Urinary bladder (tissue), 4 donors: ENCODE measurements at places on chromosomes 4 and X. TPM values are rescaled to one million over a fixed set of nuclear protein-coding genes. Genes with fewer than 3 reads are reported as not detected.

DNA sequence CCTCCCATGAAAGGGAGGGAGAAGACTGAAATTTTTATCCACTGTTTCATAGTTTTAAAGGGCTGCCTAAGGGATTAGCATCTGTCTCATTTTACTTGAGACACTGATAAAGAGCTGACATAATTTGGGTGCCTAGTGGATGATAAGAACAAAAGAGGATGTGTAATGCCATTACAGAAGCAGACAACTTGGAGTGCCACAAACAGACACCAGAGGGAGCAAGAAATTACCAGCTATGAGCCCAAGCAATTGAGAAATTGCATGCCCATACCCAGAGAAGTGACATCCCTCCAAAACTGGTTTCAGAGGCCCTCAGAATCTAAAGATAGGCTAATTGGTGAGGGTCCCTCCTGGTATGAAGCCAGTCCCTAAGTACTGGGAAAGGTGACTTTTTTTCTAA lies 38.5 kb upstream of the POU3F4 start:
- DNase-seq: no peak

- DNase-seq: no peak
Measured at GRCh38 chrX:69388526-69388925, 115.6 kb upstream of the NALF2 start.

DNA sequence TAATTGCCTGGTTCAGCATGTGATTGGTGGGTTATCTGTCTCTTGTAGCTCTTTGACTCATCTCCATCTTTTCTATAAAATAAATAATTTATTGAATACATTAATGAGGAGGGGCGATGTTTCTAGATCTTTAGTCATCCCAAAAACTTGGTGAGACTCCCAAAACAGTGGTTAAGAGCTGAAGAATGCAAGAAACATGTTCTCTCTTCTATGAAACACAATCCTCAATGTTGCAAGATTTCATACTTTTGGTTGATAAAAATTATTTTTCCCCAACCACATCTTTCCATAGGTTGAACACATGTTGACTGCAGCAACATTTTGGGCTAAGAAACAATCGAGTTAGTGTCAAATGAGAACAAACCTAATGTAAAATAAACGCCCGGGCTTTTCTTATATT lies 1.2 kb upstream of the TMEM47 start:
- DNase-seq: no peak

Gene QDPR
- total RNA-seq: 9.8 TPM

Gene DHX15
- 300 TPM for total RNA-seq

Gene SAGE1
- not detected for total RNA-seq

- DNase-seq: no peak
Measured at GRCh38 chrX:99398545-99398944, 1011.5 kb downstream of the PCDH19 start.

GRCh38 chr4:133839326-133839725 lies 362.3 kb downstream of the PABPC4L start:
- no peak for DNase-seq

Gene UGT2B10
- total RNA-seq: not detected

DNA sequence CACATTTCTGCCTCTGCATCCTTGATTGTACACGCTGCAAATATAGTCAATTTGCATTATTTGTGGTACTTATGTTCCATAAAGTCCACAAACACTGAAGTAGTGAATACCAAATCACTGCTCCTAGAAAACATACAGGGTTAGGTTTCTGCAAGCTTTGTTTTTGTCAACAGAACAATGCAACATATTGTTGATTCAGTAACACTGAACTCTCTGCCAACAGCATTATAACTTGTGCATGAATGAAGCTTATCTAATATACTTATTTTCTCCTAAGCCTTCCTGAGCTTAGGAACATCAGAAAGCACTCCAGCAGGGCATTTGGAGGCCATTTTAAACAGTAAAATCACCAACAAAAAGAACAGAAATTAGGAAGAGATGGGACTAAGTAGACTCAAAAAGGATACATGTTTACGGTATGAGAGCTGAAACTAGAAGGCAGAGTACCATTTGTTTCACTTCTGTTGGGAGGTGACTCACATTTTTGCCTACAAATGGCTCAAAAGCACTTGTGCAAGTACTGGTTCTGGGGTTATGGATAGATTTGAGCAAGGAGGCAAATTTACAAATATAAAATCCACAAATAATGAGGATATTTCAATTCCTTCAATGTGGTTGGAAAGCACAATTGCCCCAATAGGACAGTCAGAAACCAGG lies 14.1 kb downstream of the COX18 start:
- no peak for DNase-seq

DNA sequence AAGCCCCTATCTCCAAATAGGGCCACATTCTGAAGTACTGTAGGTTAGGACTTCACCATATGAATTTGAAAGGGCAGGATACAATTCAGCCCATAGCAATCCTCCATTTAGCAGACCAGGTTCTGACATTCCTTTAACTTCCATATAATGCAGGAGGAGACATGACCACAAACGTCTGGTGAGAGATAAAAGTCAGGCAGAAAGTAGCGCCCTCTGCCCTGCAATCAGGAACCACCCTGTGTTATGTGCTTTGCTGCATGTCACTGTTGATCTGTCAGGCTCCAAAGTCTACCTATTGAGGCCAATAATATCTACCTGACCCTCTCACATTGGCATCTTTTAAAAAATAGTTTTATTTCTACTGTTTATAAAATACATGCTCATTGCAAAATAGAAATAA lies 30.2 kb upstream of the SEPSECS start:
- no peak for DNase-seq

DNA sequence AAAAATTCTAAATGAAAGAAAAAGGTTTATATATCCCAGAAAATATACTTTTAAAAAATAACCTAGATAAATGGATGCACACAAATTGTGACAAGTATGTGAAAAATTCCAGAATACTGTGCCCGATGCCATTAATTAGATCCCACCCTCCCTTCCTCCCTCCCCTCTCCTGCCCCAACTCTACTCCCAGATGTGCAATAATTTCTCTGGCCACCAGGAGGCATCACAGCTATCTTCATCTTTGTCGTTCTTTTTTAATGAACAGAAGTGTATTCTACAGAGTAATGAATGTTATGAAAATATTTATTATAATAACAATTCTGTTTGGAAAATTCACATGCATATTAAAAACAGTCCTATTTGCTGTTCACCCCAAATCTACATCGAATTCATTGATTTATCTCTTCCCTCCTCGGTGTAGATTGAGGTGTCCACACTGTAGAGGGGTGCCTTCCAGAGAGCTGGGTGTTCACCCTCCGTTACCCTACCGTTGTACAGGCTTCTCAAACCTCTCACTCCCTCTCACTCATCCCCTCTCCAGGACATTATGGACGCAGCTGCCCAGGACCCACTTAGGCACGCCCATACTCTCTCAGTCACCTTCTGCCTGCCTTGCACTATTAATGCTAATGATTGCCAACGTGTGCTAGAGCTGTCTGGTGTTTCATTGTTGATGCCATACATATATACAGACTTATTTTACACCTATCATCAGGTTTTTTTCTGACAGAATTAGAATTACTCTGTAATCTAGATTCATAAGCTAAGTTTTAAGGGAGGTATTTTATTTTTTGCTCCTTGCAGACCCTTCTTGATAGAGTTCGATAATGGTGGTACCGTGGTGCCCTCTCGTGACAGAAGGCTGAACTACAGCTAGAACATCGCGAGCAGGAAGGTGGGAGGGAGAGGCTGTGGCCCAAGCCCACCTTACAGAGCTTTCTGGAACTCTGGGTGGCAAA lies 14.1 kb downstream of the RAB40AL start:
- DNase-seq: no peak

DNA sequence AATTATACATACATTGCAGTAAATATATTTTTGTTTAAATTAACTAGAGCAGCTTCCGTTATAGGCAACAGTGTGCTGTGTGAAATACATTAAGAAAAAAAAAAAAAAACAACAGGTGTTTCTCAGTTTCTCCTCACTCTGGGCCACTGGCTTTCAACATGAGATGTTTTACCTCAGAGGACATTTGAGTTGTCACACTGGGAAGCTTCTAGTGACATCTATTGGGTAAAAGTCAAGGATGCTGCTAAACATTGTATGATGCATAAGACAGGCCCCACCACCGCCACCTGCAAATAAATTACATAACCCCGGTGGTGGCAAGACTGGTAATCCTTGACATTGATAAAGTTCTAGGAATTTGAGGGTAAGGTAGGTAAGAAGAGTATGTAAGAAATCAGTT lies 1512.2 kb downstream of the C4orf33 start:
- DNase-seq: no peak

- no peak for DNase-seq
Measured at GRCh38 chr4:25007598-25007997, 23.1 kb downstream of the LGI2 start.

Gene BEND2
- total RNA-seq: not detected

Gene CXorf65
- total RNA-seq: not detected

Gene USP17L11
- not detected for total RNA-seq

- no peak for DNase-seq
Measured at GRCh38 chr4:185108669-185109068, 34.4 kb upstream of the SLC25A4 start.

DNA sequence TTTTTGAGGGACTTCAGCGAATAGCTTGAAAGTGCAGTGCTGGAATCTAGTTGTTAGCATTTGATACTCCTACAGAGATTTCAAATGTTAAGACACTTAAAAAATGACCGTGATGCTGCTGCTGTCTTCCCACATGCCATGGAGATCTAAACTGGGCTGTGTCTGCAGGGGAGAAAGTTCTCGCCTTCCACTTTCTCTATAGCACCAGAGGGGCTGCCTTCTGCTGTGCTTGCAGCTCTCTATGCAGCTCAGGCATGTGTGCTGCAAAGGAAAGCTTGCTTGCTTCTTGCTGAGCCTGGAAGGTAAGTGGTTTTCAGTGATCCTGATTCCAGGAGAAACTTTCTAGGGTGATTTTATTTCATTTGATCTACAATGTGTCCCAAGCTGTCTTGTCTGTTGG lies 137.8 kb downstream of the SOWAHB start:
- no peak for DNase-seq

Gene PAGE2
- total RNA-seq: not detected

DNA sequence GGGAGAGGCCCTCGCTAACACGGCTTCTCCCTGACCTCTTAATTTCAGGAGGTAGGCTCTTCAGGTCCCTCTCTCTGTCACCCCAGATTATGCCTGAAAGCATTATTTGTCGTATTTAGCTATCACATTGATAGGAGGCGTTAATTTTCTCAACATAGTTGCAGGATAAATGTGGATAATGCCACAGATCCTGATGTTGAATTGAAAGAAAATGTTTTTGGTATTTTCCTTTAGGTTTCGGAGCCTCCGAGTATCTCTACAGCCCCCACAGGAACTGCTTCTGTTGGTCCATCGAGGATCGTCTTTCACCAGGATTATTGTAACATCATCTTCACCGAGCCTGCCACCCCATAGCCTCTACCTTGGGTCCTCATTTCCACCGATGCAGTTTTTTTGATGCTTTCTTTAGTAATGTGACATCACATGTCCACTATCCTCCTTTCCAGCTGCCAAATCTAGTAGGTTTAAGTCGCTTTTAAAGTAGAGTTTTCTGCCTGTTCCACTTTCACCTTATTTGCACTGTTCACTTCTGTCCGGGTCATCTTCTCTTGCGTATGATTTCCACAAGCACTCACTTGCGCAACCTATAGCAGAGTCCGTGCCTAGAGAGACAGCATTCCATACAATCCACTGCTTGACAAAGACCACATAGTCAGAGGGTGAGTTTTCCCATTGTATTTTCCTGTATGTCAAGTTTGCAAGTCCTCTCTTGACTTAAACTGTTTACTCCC lies 665 bp downstream of the TIGD2 start:
- peak; percentile 53 for DNase-seq

GRCh38 chr4:4603067-4603466 lies 61.2 kb upstream of the STX18 start:
- no peak for DNase-seq

Gene SEPTIN11
- 199 TPM for total RNA-seq

GRCh38 chr4:8727546-8728510 lies 135.3 kb downstream of the CPZ start:
- no peak for DNase-seq

Gene TENT5D
- total RNA-seq: not detected

DNA sequence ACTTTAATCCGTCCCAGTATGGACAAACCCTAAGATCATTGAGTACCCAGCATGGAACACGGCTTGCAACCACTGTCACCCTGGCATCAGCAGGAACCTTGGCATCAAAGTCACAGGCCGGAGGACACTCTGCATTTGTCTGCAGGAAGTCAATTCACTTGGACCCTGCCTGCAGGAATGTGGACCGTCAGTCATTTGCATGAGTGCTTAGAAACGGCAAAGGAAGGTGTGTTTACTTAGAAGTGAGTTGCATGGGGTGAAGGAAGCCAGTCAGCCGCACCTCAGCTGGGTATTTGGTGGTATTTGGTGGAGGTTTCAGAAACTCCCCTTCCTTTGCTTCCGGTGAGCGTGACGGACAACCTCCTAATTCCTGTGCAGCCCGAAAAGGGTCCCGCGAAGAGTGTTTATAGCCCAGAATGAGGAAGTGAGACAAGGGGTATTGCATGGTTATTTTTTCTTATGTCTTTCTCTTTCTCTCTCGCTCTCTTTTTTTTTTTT lies 15.5 kb downstream of the P2RY8 start:
- DNase-seq: no peak

DNA sequence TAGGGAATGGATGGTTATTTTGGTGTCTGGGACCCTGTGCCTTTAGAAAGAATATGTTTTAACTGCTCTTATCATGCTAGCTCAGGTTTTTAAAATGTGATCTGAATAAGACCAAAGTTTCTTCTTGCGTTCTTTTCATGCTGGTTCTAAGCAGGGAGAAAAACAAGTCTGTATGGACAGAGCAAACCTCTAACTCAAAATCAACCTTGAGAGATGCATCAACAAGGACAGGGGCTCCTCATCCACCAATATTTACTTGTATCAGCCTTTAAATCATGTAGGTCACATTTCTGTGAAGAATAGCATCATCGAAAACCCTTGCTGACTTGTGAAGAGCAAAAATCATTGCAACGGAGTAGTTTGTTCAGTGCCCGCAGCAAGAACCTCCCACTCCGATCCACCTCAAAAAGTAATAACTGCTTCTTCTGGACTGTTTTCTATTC lies 1.2 kb downstream of the ATP10D start:
- no peak for DNase-seq

Gene ADAM29
- not detected for total RNA-seq

DNA sequence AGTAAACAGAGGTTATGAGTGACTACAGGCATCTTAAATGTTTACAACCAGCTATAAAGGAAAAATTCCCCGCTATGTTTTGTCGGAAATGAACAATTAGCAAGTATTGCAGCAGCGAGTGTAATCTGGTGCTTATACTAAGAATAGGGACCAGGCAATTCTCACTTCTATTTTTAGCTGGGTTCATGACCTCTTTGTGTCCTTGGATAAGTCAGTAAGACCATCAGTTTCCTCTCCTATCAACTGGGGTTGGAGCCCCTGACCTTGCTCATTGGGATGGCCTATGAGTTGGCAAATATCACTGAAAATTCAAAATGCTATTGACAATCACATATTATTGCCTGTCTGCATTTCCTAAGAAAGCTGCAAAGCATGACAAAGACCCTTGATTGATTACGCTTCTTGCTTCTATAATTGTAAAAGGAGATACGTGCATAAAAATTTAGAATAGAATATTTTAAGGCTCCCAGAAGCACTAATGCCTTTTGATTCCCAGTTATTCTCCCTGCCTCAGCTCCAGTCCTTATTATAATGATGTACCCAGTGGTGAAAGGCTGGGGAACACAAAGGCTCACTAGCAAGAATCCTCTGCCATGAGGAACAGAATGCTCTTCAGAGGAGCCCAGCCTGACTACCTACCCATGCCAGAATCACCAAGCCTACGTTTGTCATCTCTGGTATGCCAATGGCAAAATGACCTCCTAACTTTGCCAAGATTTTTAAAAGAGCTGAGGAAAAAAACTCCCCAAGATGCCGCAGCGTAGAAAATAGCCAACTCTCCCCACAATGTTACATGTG lies 21.9 kb downstream of the GATB start:
- DNase-seq: no peak
